NCI-H774 (cell line): ENCODE measurements at places on chromosomes 13 and 19.

DNA sequence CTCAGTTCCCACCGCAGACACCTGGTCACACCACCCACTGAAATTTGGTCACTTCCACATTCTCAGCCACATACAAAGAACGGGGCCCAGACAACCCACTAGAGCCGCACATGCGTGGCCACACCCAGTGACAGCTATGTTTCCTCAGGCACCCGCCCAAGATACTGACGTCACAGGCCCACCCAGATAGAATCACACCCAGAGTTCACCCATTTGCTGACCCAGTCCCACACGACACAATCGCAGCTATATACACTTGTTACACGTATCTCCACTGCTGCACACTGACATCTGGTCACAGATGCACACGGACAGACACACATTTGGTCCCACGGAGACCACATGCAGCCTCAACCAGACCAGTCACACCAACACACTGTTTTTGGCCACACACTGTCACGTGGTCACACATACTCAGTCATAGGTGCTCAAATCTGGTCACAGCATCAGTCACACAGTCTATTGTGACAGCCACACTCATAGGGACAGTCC lies 2.9 kb downstream of the NUMBL start:
- no peak for DNase-seq

DNA sequence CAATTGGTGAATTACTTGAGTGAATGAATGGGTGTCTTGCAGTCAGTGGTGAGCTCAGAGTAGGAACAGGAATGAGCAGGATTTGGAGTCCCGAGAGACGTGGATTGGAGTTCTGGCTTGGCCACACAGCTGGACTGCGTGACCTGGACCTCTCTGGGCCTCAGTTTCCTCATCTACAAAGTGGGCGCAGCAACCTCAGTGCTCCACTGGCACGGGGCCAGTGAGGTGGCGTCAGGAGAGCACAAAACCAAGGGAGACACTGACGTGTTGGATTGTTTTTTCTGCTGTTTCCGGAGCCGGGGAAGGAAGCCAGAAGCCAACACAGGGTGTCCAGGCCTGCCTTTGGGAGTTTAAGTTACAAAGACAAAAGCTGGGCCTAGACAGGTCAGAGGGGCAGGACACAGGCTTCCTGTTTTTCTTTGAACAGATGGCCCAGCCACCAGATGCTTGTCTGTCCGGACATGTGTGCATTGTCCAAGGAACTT lies 6.5 kb upstream of the DOCK6 start:
- no peak for DNase-seq

- peak; percentile 75 for DNase-seq
Observed at GRCh38 chr19:7944177-7944761, 803 bp upstream of the TIMM44 start.

- peak; percentile 24 for DNase-seq
Observed at GRCh38 chr19:39328046-39328705, 7.5 kb upstream of the LRFN1 start.

DNA sequence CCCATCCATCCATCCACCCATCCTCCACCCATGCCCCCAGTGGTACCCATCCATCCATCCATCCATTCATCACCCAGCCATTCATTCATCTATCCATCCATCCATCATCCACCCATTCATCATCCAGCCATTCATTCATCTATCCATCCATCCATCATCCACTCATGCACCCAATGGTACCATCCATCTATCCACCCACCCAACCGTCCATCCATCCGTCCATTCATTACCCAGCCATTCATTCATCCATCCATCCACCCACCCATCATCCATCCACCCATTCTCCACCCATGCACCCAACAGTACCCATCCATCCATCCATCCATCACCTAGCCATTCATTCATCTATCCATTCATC lies 5.3 kb downstream of the PLPPR3 start:
- no peak for DNase-seq

DNA sequence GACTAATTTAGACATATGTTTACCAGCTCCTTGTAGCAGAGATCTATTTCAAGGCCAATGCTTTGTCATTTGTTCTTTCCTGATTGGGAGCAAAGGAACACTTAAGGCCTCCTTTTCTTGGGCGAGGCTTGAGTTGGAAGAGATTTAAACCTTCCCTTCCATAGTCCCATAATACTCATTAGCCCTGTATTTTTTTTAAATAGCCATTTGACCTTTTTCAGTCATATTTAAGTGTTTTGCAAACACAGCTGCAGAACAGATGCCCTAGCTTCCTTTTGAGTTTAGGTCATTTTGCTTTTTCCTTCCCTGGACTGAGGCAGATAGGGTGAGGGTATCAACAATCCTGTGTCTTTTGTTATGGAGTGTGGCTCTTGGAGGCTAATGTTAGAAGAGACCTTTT lies 198.3 kb downstream of the NBEA start:
- DNase-seq, result no peak
